Astrocyte of the cerebellum (primary cell): ENCODE measurements at places on chromosomes 11 and 22.

GRCh38 chr11:62172294-62172693, 17.7 kb upstream of the SCGB1D1 start:
- DNase-seq, result no peak

DNA sequence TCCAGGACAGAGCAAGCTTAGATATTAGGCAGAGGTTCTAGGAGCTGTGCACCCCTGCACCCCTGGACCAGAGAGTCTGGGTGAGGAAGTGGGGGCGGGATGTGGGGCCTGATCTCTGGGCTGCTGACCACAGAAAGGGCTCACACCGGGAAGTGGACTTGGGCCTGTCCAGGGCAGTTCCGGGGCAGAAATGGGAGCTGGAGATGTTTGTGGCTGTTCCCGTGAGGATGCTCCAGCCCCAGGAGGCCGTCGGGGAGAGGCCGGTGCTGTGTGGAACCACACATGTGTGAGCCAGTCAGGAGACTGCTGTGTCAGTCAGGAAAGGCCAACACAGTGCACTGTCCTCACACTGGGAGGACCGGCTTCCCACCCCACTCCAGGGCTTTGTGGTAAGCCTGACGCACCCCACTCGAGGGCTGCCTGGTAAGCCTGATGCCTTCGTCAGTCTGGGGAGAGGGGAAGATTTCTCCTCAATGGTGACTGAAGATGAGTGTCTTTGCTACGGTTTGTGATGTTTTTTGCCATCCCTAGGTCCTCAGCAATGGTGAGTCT, 741.0 kb downstream of the BRD1 start:
- DNase-seq, result no peak

- no peak for DNase-seq
Observed at GRCh38 chr22:45164270-45165088, 754 bp downstream of the NUP50 start.

GRCh38 chr11:17807034-17807433, 72.5 kb downstream of the KCNC1 start:
- no peak for DNase-seq

GRCh38 chr22:38250643-38251340, 22.0 kb downstream of the TMEM184B start:
- no peak for DNase-seq
